ENCODE measurements at places on chromosomes 2 and 18.
A peak's percentile ranks its signal among the peaks of the same experiment; 100 is the strongest.

DNA sequence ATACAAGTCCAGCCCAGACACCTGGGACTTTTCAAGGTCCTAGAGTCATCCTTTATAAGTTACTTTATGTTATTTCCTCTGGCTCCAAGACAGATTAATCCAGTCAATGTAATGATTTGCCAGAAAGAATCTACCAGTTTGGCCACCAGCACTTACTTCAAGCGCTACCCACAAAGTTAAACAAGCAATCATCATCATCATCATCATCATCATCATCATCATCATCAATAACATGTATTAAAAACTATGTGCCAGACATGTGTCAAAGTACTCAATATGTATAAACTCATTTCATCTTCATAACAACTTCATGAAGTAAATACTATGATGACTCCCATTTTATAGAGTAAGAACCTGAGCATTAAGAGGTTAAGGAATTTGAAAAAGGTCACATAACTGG, 64.3 kb downstream of the LRP2 start:
- DNase-seq, result no peak

DNA sequence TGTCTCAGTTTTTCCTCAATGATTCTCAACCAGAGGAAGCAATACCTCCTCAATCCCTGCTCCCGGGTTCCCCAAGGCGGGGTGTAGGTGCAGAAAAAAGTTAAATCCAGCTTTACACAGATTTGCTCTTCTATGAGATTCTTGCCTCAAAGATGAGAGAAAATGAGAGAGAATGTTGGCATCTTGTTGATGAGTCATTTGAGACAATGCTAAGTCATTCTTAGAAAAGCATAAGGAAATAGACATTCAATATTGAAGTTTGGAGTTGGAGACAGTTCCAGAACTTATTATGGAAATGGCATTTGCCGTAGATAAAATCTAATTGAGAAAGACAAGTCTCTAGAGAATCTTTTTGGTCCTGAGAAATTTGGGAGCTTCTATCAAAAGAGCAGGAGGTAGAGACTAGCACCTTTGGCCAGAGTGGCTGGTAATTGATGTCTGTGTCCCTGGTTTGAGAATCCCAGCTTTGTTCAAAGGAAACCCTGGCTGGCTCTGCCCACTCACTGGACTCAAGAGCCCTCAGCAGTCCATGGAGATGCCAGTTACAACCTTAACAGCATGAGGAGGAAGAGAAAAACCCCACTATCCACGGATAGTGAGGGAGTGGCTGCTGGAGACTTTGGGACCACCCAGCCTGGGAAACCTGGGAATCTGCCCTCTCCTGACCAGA, 181.2 kb downstream of the FAM124B start:
- no peak for DNase-seq

GRCh38 chr18:49858309-49859020, 45.1 kb upstream of the ACAA2 start:
- peak; percentile 55 for DNase-seq

DNA sequence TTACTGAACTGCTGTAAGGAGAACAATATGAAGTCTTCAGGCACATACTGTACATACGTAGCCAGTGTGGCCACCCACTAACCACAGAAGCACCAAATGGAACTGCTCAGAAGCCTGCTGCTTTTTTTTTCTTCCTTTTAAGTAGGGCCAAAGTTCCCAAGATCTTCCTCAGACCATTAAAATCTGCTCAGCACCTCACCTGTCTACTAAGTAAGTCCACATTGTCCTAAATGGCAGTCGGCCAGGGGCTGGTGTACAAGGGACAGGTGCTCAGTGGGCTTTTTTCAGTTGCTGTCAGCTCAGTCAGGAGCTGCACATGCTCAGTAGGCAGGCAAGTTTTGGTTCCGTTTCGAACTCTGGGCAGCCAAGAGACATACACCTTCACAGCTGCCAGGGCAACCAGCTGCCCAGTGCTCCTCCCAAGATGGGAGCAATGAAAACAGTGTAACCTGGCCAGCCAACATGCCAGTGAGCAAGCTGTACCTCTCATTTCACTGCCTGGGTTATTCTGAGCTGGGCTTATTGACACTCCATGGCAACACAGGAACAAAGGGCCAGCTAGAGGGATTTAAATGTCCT, 86.1 kb downstream of the ACVR1 start:
- DNase-seq, result no peak

DNA sequence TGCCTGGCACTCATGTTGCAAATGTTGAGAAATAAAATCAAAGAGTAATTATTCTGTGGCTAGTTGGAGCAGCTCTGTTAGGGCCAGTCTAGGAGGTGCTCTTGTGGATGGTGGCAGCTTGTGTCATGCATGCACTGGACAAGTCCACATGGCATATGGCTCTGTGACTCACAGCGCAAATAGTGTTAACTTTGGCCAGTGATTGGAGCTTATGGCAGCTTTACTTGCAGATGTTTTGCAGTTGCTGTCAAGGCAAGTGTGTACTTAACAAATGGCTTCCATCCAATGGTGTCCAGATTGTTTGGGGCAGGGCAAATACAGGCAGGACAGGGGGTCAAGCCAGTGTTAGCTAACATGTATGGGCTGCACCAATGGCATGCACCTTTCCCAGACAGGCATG, 26.1 kb upstream of the TMX3 start:
- no peak for DNase-seq

DNA sequence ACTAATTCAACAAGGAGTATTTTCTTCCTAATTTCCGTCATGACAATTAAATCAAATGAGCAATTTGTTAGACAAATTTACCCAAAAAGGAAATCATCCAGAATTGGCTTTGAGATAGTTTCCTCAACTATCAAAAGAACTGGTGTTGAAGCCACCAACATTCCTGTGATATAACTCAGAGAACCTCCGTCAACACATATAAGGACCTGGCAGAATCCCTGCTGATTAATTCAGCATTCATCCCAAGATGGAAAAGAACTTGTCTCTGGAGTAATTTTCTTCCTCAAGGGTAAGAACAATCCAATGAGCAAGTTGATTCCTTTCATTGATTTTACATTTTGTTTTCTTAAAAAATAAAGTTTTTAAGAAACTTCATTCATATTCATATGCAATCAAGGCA, 62.0 kb downstream of the MBD2 start:
- DNase-seq, result no peak

GRCh38 chr2:150147889-150148683, 339.4 kb downstream of the RND3 start:
- no peak for DNase-seq

- DNase-seq, result no peak
Measured at GRCh38 chr2:187390891-187391290, 57.2 kb downstream of the CALCRL start.

DNA sequence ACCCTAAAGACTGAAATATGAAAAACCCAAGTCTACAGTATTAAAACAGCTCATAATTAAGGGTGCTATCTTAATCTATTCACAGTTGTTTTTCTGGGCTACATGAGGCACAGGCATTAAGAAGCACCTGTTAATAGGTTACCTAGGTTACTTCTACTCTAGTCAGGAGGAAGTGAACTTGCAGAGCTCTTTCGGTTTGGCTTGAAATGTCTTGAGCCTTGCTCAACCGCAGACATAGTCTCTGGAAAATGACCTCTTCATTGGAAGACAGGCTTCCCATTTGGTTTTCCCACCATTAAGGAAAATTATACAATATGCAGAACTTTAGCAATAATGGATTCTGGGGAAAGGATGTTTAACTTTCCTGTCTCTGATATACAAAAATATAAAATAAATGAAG, 142.3 kb upstream of the KCNJ3 start:
- DNase-seq, result no peak

GRCh38 chr2:48345176-48345575, 184.8 kb upstream of the STON1 start:
- no peak for DNase-seq

- no peak for DNase-seq
Measured at GRCh38 chr18:40926679-40927078, 1028.4 kb upstream of the PIK3C3 start.

- DNase-seq, result no peak
Measured at GRCh38 chr2:65231121-65231520, 3.5 kb downstream of the ACTR2 start.

DNA sequence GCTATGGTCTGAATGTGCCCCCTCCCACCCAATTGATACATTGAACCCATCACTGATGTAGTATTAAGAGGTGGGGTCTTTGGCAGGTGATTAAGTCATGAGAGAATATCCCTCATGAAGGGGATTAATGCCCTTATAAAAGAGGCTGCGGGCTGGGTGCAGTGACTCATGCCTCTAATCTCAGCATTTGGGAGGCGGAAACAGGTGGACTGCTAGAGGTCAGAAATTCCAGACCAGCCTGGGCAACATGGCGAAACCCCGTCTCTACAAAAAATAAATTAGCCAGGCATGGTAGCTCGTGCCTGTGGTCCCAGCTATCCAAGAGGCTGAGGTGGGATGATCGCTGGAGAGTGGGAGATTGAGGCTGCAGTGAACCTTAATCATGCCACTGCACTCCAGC, 14.3 kb downstream of the POLR2D start:
- DNase-seq, result no peak

- DNase-seq, result no peak
Measured at GRCh38 chr2:36780231-36780839, 83.8 kb downstream of the VIT start.

DNA sequence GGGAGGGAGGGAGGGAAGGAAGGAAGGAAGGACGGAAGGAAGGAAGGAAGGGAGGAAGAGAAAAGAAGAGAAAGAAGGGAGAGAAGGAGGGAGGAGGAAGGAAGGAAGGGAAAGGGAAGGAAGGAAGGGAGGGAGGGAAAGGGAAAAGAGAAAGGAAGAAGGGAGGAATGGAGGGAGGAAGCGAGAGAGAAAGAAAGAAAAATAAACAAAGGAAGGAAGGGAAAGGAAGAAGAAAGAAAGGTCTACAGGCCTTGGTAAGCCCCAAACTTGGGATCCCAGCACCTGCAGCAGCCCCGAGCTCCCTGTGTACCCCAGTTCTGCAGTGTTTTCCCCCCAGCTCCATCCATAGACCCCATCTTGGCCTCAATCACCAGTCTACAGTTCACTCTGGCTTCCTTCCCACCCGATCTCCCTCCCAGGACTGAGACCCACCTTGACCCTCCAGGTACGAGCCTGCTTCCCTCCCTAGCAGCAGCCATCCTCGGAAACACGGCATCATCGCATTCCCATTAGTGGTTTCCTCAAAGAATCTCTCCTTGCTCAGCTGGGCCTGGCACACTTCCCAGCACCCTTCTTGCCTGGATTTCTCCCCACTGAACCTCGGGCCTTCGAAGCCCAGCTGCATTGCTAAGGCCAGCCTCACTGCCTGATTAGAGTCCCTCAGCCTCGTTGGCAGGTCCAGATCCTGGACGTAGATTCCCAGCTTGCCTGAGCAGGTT, 46.1 kb upstream of the SH3BP4 start:
- no peak for DNase-seq

- DNase-seq, result no peak
Measured at GRCh38 chr2:165791421-165792103, 2.5 kb downstream of the GALNT3 start.

- no peak for DNase-seq
Measured at GRCh38 chr2:127392133-127392827, 4.5 kb upstream of the MAP3K2 start.

DNA sequence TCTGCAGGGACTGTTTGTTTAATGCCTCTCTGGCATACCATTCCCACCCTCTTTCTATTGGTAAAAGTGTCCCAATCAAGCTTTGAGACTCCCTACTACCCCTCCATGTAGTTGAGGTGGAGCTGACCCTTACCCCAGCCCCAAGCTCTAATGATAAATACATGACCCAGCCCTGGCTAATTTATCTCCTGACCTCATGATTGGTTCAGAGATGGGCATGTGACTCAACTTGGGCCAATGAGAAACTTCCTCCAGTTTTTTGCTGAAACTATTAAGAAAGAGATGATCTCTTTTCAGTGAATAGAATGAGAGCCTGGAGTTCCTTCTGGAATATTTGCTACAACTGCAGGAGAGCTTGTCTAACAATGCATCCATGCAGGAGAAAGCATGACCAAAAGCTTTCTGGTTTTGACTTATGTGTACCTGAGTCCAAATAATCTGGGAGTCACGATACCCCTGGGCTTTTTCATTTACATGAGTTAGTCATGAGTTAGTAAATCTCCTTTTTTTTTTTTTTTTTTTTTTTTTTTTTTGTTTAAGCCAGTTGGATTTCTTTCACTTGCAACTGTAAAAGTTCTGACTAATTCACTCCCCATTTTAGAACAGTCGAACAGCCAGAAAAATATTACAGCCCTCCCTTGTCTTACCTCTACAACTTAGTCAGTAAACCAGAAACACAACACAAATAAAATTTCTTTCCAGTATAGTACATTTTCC, 66.5 kb upstream of the TLK1 start:
- DNase-seq, result no peak

DNA sequence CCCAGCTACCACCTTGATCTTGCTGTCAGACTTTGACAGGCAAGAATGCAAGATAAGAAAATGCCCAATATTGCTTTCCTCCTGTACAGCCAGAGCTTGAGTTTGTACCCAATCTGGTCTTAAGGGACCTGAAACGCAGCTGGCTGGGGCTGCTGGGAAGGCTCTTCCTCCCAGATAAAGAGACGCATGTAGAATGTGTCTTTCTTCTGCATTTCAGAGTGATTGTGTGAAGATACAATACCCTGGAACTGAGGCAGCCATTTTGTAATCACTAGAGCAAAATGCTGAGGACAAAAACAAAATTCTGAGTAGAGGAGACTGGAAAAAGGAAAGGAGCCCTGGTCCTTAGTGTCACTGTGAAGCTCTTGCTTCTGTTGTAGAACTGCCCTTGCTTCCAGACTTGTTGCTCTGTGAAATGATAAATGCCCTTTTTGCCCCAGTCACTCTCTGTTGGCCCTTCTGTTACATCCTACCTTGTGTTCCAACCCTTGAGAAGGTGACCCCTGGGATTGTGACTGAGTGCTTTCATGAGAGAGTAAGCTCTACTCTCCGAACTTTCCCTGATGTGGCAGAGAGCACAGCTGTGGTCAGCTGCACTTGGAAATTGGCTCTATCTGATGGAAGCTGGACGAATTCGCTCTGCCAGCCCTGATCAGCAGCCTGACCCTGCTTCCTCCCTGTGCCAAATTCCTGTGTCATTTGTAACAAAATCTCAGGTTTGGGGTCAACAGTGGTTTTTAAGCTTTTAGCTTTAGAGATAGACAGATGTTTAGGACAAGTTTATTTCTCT, 137.4 kb upstream of the RBMS1 start:
- no peak for DNase-seq

DNA sequence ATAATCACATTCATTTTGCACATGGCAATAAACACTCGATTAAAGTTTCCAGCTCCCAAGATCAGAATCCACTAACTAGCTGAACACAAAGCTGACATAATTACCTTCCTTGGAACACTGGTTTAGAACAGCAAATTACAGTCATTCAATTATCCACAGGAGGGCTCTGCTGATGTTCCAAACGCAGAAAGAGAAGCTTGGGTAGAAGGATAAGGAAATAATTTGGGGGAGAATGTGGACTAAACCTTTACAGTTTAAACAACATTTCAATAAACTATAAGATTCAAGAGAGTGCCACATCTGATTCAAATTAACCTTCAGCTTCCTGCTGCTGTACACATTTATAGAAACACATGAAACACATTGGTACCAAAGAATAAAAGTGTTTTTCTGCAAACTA, 67.8 kb upstream of the ARL4C start:
- DNase-seq, result no peak

Data from Caco-2 (cell line).